ENCODE measurements at places on chromosomes 7 and 10. TPM values are rescaled to one million over a fixed set of nuclear protein-coding genes. Genes with fewer than 3 reads are reported as not detected.

DNA sequence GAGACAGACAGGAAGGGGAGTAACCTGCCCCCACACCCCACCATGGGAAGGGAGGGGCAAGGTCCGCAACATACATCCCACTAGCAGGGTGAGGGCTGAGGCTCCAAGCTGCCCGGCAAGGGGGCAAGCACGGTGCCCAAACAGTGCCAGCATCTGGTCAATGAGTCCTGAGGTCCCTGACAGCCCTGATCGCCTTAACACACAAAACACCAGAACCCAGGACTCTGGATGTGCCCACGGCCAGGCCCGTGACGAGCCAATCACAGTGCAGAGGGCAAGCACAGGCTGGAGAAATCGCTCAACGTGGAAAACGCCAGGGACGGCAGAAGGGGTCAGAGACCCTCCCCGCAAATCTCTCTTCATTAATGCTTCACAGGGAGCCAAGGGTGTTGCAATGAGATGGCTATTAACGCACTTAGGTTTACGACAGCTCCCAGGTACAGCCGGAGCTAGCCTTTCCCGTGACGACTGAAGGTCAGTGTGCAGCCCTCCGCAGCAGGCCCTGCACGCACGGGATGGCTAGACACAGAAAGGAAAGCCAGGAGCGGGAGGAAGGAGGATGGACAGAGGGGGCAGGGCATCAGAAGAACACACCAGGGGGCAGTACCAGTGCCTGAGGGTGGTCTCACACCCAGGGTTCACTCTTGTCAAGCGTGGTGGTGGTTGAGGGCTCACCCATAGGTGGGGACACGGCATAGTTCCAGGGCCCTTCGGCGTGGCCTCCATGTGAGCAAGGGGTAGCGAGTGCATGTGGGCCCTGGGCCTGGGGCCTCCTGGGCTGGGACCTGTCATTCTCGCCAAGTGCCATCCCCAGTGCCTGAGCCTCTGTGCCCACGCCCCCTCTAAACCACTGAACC, 220.5 kb downstream of the MAD1L1 start:
- peak; percentile 76 for DNase-seq

Gene FKBP6
- not detected for total RNA-seq

DNA sequence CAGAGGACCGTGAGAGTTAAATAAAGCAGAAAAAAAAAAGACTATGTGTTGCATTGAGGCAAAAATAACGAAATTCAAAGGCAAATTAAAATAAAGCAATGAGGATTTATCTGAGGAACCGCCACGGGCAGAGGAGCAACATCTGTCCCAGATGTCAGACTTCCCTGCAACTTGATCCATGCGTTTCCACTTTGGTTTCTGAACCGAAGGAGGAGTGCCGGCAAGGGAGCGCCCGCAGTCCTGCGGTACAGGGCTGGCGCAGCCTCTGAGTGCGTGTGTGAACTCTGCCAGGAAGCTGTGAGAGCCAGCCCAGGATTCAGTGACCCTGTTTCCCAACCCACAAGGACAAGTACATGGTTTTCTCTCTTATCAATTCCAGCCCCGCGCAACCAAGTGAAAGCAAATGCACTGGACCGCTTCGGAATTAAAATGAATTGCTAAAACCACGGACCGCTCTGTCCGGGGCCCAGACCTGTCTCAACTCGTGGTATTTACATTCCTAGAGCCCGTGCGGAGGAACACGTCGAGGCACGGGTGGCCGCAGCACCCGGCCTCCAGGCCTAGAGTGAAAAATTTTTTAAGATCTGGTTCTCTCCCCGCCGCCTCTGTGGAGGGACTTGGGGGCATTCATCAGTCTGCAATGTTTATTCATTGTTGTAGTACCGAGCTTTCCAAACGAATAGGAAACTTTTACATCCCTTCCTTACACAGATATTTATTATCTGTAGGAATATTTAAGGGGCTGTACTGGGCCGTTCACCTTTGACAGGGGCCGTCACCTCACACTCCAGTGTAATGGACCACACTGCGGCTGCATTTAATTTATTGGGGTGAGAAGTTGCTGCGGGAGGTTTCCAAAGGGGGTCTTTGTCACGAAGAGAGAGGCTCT, 291.5 kb upstream of the NFE2L3 start:
- DNase-seq: no peak

Gene IFIT5
- total RNA-seq: 22.4 TPM

- DNase-seq: no peak
These were observed 535.4 kb downstream of the ANKRD7 start for GRCh38 chr7:118759921-118760320.

GRCh38 chr7:79936281-79936983, 198.2 kb upstream of the GNAI1 start:
- no peak for DNase-seq

Gene HGF
- total RNA-seq: 18.8 TPM

- no peak for DNase-seq
These were observed 151.5 kb downstream of the ANK3 start for GRCh38 chr10:60237977-60238758.

Gene TMEM130
- total RNA-seq: 0.62 TPM

GRCh38 chr7:3937146-3937545, 636.1 kb downstream of the SDK1 start:
- DNase-seq: no peak

Gene C10orf105
- total RNA-seq: 0.23 TPM

Gene ODAD2
- 2.9 TPM for total RNA-seq

DNA sequence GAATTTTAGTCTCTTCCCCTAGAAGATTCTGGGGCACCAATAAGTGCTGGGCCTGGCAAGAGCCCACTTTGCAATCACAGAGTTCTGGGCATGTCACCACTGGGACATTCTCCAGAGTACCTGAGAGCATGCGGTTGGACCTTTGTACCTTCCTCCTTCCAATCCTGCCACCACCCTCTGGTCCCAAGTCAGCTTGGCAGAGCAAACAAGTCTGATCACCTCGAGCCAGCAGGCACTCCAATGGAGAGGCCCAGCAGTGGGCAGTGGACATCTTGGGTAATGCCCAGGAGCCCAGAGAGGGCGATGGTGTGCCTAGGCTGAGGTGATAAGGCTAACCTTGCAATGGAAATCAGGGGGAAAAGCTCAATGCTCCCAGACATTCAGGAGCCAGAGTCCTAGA, 43.4 kb downstream of the SH3PXD2A start:
- DNase-seq: peak; percentile 50

DNA sequence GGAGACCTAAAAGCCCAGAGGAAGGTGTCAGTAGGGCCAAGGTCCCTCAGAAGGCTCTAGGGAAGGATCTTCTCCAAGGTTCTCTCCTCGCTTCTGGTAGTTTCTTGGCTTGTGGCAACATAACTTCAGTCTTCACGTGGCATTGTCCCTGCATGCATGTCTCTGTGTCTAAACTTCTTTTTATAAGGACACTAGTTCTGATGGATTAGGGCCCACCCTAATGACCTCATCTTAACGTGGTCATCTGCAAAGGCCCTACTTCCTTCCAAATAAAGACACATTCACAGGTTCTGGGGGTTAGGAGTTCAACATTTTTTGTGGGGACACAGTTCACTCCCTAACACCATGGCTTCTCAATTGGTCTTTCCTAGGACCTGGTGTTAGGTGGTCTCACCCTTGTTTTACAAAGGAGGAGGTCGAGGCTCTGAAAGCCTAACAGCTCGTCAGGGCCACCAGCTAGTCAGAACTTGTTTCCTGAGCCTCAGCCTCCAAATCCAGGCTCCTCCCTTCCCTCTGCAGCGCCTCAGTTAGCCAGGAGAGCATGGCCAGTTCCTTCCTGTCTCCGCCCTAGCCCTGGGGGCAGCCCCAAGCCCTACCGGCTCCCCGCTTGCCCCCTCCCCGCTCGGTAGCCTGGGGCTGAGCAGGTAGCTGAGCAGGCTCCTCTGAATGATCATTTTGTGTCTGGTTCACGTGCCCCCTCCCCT, 109.7 kb upstream of the PPIF start:
- no peak for DNase-seq

- DNase-seq: no peak
These were observed 23.0 kb downstream of the SFR1 start for GRCh38 chr10:104144931-104145330.

- DNase-seq: no peak
These were observed 21.9 kb upstream of the FRAT2 start for GRCh38 chr10:97356318-97356914.

Gene ANK3
- 6.1 TPM for total RNA-seq

GRCh38 chr7:129824291-129825208, 128.2 kb downstream of the UBE2H start:
- no peak for DNase-seq

GRCh38 chr7:82757-83155, 109.6 kb upstream of the FAM20C start:
- DNase-seq: no peak

- DNase-seq: no peak
These were observed 546.5 kb upstream of the SEMA3D start for GRCh38 chr7:85733169-85733915.

Gene ZNF487
- 4.8 TPM for total RNA-seq

DNA sequence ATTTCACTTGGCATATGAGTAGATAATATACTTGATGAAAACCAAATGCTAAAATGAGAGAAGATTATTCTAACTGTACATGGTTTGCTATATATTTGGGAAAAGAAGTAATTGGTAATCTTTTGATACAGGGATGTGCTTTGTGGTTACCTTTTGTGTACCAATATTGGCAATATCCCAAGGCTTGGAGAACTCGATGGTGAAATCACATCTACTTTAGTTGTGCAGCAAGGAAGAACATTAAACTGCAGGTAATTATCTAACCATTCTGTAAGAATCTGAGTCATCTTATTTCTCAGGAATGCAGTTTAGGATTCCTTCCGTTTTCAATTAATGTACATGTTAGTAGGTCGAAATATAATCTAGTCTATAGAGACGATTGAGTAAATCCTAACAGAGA, 64.1 kb downstream of the SRI start:
- DNase-seq: no peak

Gene NYAP1
- total RNA-seq: 0.86 TPM
